Stimulated activated CD8-positive, alpha-beta memory T cell treated with anti-CD3 and anti-CD28 coated beads, Interleukin-7, amount 100 ng/mL, for 24 hours (primary cell): ENCODE measurements at places on chromosomes 16 and 17.

GRCh38 chr16:27240948-27241531 is 27.5 kb downstream of the NSMCE1 start:
- no peak for DNase-seq

GRCh38 chr16:25177831-25178688 is 38.7 kb upstream of the AQP8 start:
- DNase-seq: no peak

DNA sequence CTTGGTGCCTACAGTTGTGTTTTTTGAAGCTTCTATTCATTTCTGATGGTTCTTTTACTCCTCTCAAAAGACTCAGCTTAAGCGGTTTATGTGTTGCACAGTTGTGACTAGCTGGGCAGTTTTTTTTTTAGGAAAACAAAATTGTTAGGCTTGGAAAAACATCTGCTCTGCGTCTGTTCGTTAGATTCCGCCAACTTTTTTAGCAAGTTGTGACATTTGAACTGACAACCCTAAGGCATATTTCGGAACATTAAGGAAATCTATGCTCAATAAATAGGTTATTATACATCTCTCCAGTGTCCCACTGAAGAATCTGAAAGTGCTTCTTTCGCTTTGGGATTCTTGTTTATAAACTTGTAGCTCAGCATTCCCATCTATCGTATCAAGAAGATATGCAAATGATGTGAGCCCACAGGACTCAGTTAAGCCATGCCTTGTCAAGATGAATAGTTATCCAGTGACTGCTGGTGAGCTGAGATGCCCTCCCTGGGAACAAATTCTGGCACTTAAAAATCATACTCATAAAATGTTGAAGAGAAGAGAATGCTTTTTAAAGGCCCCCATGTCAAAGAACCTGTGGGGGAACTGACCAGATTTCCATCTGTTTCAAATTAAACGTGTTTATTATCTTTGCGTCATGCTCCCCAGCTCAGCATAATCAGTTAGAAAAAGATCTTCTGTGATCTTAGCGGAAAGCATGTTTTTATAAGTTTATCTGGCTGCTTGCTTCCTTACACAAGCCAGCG is 109.0 kb upstream of the FAM20A start:
- no peak for DNase-seq

DNA sequence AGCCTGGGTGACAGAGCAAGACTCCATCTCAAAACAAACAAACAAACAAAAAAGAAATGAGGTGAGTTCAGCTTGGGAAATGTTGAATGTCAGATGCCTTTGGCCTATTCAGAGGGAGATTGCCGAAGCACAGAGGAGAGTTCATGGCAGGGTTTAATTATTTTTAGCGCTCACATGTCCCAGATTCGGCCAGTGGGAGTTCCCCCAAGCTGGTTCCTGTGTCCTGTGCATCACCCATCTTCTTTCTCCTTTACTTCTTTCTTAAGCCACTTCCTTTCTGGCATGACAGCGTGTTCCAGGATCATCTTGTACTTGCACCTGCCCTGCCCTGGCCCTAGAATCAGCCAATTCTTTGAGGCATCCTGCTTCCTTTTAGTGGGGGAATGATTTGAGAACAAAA is 9.2 kb downstream of the MPV17L start:
- DNase-seq: no peak

DNA sequence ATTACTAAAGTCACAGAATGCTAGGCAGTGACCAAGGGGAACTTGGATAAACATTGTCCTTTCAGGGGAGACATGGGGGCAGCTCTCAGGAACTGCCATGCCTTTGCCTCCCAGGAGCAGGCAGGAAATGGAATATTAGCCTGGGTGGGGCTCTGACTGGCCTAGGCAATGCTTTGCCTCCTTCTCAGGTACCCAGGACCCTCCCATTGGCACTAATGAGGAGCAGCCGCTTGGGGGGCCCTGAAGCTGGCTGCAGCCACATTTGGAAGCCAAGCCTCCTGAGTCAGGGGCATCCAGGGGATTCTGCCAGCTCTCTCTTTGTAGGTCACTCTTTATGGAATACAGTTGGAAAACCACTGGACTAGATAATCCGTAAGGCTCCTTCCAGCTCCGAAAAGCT is 5.5 kb downstream of the CPSF4L start:
- DNase-seq: no peak

DNA sequence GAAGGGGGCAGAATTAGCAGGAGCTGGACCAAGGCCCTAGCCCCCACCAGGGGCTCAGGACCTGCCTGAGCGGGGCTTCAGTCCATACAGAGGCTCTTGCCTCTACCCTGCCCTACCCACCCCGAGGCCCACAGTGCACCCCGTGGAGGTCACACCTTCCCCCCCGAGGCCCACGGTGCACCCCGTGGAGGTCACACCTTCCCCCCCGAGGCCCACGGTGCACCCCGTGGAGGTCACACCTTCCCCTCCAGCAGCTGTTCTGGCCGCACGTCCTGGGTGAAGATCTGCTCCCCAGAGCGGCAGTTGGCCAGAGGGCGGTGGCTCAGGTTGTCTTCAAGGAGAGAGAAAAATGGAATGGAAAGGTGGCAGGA is 11.4 kb downstream of the CASKIN2 start:
- no peak for DNase-seq
